ENCODE measurements at places on chromosomes 12 and 14. TPM values are rescaled to one million over a fixed set of nuclear protein-coding genes. Genes with fewer than 3 reads are reported as not detected.

Gene KCNJ8
- total RNA-seq: 13.1 TPM

Gene PPP1R13B
- total RNA-seq: 69.4 TPM

Gene IRF9
- total RNA-seq: 141 TPM

- H3K27ac ChIP-seq: no peak within 1 kb of the TSS
- peak; percentile 67 for DNase-seq
- H3K4me1 ChIP-seq: peaks cover 15% of the 10 kb centered on the region
- no peak within 1 kb of the TSS for H3K4me3 ChIP-seq
- peaks cover 30% of the 10 kb centered on the region for H3K27me3 ChIP-seq
- H3K36me3 ChIP-seq: no peaks in the 10 kb centered on the region
Measured at GRCh38 chr12:49295082-49295936, at the start of gene PRPH. Gene PRPH, plus strand, starts transcription at chr12:49295147. Its CDS starts 54 bp downstream, at chr12:49295201.

GRCh38 chr12:113858841-113859386 lies 107.2 kb downstream of the RBM19 start:
- H3K27ac ChIP-seq: no peak overlapping the region
- H3K4me1 ChIP-seq: no peaks in the 10 kb centered on the region
- DNase-seq: no peak
- peaks cover 15% of the 10 kb centered on the region for H3K36me3 ChIP-seq
- H3K4me3 ChIP-seq: no peak overlapping the region
- H3K27me3 ChIP-seq: no peaks in the 10 kb centered on the region

- H3K27me3 ChIP-seq: no peaks in the 10 kb centered on the region
- H3K4me1 ChIP-seq: no peaks in the 10 kb centered on the region
- DNase-seq: peak; percentile 53
- H3K4me3 ChIP-seq: no peak overlapping the region
Measured at GRCh38 chr14:21913759-21914158, 240.1 kb upstream of the OR4E1 start.

DNA sequence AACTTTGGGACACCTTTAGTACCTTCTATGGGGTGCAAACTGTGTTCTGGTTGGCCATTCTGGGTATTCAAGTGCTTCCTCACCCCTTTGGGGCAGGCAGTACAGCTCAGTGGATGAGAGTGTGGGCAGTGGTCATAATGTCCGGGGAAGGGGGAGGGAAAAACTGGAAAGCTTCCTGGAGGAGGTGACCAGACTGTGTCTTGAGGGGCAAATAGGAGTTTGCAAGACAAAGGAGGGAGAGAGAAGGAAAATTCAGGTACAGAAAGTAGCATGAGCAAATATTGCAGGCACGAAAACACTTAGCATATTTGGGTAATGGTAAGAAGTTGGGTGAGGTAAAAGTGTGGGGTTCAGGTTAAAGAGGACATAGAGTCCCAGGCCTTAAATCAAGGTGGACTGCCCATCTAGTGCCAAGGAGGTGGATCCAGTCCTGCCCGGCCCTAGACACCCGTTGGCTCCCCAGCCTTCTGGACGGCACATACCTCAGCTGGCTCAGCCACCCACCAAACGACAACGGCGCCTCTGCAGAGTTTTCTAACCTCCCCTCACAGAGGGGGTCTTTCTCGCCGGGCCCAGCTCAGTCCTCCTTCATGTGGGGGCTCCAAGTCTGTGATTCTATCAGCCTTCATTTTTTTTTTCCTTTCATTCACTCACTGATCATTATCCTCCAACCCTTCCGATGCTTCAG lies 86.4 kb downstream of the DICER1 start:
- H3K4me3 ChIP-seq: no peak overlapping the region
- no peaks in the 10 kb centered on the region for H3K36me3 ChIP-seq
- no peaks in the 10 kb centered on the region for H3K4me1 ChIP-seq
- H3K27me3 ChIP-seq: no peaks in the 10 kb centered on the region
